Hepatocyte (in vitro differentiated cells): ENCODE measurements at places on chromosomes 3 and 15. TPM values are rescaled to one million over a fixed set of nuclear protein-coding genes. Genes with fewer than 3 reads are reported as not detected.

DNA sequence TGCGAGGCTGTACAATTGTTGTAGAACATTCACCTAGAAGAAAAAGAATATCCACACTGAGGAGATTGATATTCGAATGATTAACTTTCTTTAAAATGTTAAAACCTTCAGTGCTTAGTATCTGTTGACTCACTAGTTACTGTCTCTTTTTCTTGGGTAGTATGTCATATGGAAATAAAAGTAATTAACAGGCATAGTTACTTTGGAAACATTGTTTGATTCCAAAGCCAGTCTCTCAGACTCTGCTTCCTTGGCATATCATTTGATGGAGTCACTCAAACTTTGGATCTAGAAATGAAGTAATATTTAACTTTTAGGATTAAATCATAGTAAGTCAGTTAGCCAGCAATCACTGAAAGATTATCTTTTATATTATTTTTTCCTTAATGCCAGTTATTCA lies 63.4 kb downstream of the MAP2K5 start:
- no peak overlapping the region for H3K27ac ChIP-seq
- no peaks in the 10 kb centered on the region for H3K36me3 ChIP-seq
- H3K27me3 ChIP-seq: no peaks in the 10 kb centered on the region
- H3K4me1 ChIP-seq: no peaks in the 10 kb centered on the region

DNA sequence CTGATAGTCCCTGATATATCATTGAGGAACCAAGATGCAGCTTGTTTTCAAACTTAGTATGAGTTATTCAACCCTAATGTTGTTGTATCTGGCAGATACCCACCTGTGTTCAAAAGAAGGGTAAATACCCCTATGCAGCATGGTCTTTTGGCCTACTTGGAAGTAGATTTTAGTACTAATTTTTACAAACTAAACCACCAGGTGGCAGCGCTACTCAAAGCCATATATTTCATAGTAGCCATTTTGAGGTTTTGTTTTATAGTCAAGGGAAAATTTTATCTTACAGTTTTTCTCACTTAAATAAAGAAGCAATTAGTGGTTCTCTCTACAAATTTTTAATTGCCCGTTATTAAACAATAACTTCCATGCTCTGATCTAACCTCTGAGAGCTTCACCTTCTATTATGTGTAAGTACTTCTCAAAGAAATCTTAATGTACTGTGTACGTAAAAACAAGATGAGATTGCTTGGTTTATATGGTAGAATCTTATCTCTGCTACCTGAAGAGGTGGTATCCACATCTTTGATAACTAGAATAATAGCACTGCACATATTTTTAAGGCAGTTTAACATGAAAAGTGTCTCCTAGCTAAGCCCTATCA lies 31.5 kb upstream of the MLF1 start:
- no peak overlapping the region for H3K4me3 ChIP-seq
- H3K36me3 ChIP-seq: no peaks in the 10 kb centered on the region
- no peaks in the 10 kb centered on the region for H3K4me1 ChIP-seq
- H3K27me3 ChIP-seq: no peaks in the 10 kb centered on the region
- DNase-seq: peak; percentile 57

- H3K36me3 ChIP-seq: no peaks in the 10 kb centered on the region
- no peaks in the 10 kb centered on the region for H3K27me3 ChIP-seq
- H3K4me1 ChIP-seq: peaks cover 14% of the 10 kb centered on the region
- H3K27ac ChIP-seq: no peak overlapping the region
- no peak for DNase-seq
Observed at GRCh38 chr15:87735522-87735921, 521.0 kb downstream of the NTRK3 start.

DNA sequence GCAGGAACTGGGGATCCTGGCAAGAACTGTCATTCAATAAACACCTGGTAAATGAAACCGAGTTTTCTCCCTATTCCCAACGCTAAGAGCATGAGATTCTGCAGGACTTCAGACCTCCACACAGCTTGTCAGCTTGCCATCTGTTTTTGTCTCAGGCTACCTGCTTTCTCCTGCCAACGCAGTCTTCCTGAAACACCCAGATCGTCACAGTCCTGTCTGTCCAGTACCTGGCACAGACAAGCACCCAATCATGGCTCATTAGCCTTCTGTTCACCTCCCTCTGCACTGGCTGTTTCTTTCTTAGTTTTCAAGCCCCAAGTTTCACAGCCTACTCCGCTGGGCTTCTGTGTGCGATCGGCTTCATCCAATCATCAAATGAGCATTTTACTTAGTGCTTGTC lies 5.0 kb downstream of the SLC12A8 start:
- no peak overlapping the region for H3K4me3 ChIP-seq
- H3K4me1 ChIP-seq: peaks cover 5% of the 10 kb centered on the region
- H3K36me3 ChIP-seq: no peaks in the 10 kb centered on the region
- no peaks in the 10 kb centered on the region for H3K27me3 ChIP-seq
- peak overlapping the region; percentile 8 for H3K27ac ChIP-seq
- DNase-seq: no peak

GRCh38 chr15:83973816-83974215 lies 261.8 kb upstream of the GOLGA6L4 start:
- no peaks in the 10 kb centered on the region for H3K36me3 ChIP-seq
- no peaks in the 10 kb centered on the region for H3K4me1 ChIP-seq
- no peaks in the 10 kb centered on the region for H3K27me3 ChIP-seq
- no peak for DNase-seq

DNA sequence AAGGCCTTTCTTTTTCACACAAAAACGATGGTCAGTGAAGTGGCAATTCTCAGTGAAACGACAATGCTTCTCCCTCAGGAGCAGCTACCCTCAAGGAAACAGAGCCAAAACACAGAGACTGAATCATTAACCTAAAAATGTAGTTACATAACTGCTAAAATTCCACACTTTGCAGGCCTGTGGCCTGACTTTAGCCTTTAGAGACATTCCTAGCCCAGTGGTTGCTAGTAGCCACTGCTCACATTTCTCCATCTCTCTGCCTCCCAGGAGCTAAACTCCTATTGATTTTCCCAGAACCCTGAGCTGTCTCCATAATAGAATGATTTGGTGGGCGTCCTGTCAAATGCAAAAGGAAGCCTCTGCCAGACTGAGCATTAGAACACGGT lies 630.1 kb upstream of the KCNMB2 start:
- no peak for DNase-seq
- H3K27ac ChIP-seq: no peak overlapping the region
- no peak overlapping the region for H3K4me3 ChIP-seq
- H3K36me3 ChIP-seq: no peaks in the 10 kb centered on the region
- H3K27me3 ChIP-seq: no peaks in the 10 kb centered on the region
- no peaks in the 10 kb centered on the region for H3K4me1 ChIP-seq

- H3K4me3 ChIP-seq: peak overlapping the region; percentile 4
- DNase-seq: no peak
- H3K27me3 ChIP-seq: peaks cover 52% of the 10 kb centered on the region
Observed at GRCh38 chr3:122183893-122184590, 574 bp downstream of the CASR start.

GRCh38 chr3:4570840-4571621 lies 77.9 kb downstream of the ITPR1 start:
- DNase-seq: no peak
- H3K4me1 ChIP-seq: no peaks in the 10 kb centered on the region
- no peaks in the 10 kb centered on the region for H3K27me3 ChIP-seq
- H3K4me3 ChIP-seq: no peak overlapping the region
- no peaks in the 10 kb centered on the region for H3K36me3 ChIP-seq
- H3K27ac ChIP-seq: no peak overlapping the region

DNA sequence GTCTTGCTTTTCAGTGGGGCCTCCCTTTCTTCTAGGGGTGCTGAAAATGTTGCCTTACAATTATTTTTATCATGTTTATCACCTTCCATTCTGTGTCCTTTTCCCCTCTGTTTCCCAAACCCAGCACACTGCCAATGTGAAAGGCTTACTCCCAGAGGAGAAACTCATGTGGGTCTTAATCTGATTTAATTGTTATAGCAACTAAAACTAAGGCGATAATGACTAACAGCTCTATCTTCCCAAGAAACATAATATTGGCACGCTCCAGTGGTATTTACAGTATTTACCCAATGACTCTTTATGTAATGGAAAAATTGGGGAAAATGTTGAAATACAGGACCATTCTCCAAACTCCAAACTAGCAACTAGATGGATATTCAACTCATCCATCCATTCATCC lies 58.4 kb downstream of the MESD start:
- H3K4me1 ChIP-seq: peaks cover 4% of the 10 kb centered on the region
- H3K27me3 ChIP-seq: no peaks in the 10 kb centered on the region
- no peak for DNase-seq
- H3K27ac ChIP-seq: no peak overlapping the region
- H3K4me3 ChIP-seq: no peak overlapping the region

DNA sequence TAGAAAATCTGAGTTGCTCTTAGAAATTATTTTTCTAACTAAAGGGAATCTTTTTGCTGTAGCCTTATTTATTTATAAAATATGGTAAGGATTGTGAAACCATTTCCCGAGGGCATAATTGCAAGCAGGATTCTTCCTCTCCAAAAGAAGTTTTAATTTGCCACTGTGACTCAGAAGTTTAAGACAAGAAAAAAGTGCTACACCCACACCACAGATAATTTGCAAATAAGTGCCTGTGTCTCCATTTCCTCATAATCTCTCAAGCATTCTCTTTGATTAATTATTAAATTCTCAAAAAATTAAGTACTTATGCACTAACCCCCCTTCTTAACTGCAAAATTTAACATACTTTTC lies 43.6 kb downstream of the RASA2 start:
- H3K4me1 ChIP-seq: no peaks in the 10 kb centered on the region
- no peaks in the 10 kb centered on the region for H3K27me3 ChIP-seq
- no peak overlapping the region for H3K4me3 ChIP-seq
- no peak overlapping the region for H3K27ac ChIP-seq
- no peaks in the 10 kb centered on the region for H3K36me3 ChIP-seq

DNA sequence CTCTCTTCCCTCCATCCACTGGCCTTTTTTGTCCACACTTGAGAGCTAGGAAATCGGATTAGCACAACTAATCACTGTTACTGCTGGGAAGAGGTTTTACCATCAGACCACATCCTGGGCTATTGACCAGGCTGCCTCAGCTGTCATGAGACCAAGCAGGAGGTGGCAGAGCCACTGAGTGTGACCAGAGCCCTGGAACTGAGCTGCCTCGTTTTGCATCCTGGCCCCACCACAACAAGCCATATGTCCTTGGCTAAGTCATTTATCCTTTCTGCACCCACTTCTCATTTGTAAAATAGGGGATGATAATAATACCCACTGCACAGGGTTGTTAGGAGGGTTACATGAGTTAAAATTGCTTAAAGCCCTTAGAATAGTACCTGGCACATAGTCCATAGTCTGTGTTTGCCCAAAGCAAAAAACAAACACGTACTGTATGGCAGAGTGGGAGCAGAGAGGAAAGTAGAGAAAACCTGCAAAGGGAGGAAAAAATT lies 34.1 kb downstream of the TMEM158 start:
- H3K4me3 ChIP-seq: no peak overlapping the region
- no peaks in the 10 kb centered on the region for H3K27me3 ChIP-seq
- H3K36me3 ChIP-seq: no peaks in the 10 kb centered on the region
- peaks cover 18% of the 10 kb centered on the region for H3K4me1 ChIP-seq
- peak overlapping the region; percentile 65 for H3K27ac ChIP-seq

GRCh38 chr15:39530480-39531342 lies 50.2 kb upstream of the THBS1 start:
- H3K4me1 ChIP-seq: peaks cover 3% of the 10 kb centered on the region
- no peaks in the 10 kb centered on the region for H3K36me3 ChIP-seq
- H3K27me3 ChIP-seq: no peaks in the 10 kb centered on the region
- no peak overlapping the region for H3K27ac ChIP-seq
- DNase-seq: no peak

GRCh38 chr3:106811376-106811775 lies 565.9 kb upstream of the CCDC54 start:
- no peaks in the 10 kb centered on the region for H3K27me3 ChIP-seq
- H3K4me3 ChIP-seq: no peak overlapping the region
- H3K4me1 ChIP-seq: no peaks in the 10 kb centered on the region
- no peaks in the 10 kb centered on the region for H3K36me3 ChIP-seq
- no peak for DNase-seq
- H3K27ac ChIP-seq: no peak overlapping the region

- H3K27ac ChIP-seq: no peak overlapping the region
- no peaks in the 10 kb centered on the region for H3K4me1 ChIP-seq
- DNase-seq: no peak
- H3K36me3 ChIP-seq: no peaks in the 10 kb centered on the region
- no peak overlapping the region for H3K4me3 ChIP-seq
Observed at GRCh38 chr3:176935194-176935888, 261.9 kb downstream of the TBL1XR1 start.

DNA sequence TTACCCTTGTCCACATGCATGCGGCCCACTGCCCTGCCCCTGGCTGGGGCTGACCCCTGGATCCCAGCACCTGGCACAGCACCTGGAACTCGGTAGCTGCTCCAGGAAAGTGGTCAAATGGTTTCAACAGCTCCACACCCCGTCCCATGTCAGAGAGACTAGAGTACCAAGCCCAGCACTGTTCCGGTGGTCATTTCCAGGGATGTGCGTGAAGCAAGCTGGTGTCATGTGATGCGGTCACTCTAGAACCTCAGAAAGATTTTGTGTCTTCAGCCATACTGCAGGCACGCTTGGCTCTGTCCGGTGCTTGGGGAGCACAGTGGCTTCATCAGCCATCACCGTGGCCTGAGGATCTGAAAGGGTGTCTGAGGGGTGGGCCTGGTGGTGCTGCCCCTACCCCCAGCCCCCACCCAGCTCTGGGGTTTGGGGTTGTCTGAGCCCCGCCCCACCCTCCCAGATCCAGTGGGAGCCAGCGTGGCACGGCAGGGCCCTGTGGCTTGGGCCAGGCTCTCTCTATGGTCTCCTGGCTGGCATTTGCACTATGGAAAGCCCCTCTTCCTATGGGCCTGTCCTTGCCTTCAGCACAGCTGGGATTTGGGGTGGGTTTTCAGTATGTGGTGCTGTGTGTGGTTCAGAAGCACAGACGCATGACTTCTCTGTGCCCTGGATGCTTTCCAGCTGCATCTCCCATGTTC lies 15.3 kb downstream of the APBA2 start:
- no peaks in the 10 kb centered on the region for H3K36me3 ChIP-seq
- H3K27me3 ChIP-seq: no peaks in the 10 kb centered on the region
- H3K27ac ChIP-seq: no peak overlapping the region

The NR1I2 gene
- 7.0 and 7.1 TPM in 2 replicates for total RNA-seq

The HYKK gene
- 1.7 and 3.6 TPM in 2 replicates for total RNA-seq

The IL5RA gene
- 1.5 TPM in 1 of 2 replicates, not detected in the other for total RNA-seq

The SLC22A14 gene
- 0.20 and 0.57 TPM in 2 replicates for total RNA-seq
